Suppressor macrophage treated with lipopolysaccharide for 4 hours (primary cell): ENCODE measurements at places on chromosomes 2 and 18.

GRCh38 chr2:215931256-215931903, 82.0 kb downstream of the MREG start:
- DNase-seq = peak; percentile 77

DNA sequence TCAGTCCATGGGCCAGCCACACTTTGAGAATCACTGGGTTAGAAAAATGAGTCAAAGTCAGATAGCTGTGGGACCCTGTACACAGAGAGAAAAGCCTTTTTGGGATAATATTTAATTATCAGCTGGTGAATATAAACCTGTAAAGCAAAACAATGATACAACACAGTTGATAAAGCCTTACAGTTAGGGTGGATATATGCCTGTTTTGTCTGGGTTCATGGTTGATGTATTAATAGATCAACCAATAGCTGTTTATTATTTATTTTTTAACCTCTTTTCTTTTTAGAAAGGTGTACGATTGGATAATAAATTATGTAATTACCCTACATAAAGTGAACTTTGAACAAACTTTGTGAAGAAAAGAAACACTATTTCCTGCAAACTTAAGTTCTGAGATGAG, 145.6 kb downstream of the TDRD15 start:
- DNase-seq = no peak

DNA sequence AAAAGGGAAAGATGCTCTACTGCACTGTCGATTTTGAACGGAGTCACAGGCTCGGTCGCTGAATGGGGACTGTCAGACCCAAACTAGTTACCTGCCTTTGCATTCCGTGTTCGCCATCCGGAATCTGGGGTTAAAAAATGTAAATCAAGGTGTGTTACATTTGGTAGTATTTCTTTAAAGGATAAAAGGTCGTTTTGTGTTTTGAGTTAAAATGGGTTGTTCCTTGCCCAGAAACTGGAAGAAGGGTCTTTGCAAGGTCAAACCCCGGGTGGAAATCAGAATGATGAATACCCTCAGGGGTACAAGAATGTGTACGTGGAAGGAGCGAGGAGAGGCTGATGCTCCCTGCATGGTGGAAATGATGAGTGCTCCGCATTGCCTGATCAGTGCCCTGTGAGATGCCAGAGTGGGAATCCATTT, 1.0 kb downstream of the VSNL1 start:
- DNase-seq = no peak

DNA sequence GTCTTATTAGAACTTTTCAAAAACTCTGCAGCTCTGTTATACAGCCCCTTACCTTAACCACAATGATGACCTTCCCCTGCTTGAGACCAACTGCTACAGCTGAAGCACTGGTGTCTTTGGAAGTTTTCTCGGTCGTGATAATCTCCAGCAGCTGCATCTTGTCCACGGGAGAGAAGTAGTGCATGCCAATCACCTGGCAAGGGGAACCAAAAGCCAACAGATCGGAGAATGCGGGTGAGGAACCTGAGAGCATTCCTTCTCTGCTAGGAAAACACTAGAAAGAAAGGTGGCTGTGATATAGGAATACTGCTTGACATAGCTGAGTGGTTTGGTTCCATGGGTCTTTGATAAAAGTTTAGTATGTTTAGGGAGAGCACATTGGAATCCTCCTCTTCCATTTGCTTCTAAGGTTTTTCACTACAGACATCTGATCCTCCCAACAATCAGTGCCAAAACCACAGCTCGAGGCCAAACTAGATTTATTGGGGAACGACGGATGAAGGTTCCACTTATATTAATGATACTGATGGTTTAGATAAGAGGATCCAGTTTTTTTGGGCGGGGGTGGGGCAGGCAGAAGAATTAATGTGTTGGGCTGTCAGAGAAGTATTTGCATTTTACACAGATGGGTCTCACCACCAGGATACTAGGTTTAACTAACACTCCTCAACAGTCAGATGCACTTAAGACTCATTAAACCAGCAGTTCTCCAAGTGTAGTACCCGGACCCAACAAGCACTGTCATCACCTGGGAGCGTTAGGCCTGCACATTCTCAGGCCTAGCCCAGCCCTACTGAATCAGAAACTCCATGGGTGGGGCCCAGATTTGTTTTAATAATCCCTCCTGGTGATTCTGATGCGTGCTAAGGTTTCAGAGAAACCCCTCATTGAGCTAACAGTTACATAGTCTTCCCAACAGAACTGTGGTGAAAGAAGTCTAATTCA, 22.4 kb downstream of the GAREM2 start:
- no peak for DNase-seq

DNA sequence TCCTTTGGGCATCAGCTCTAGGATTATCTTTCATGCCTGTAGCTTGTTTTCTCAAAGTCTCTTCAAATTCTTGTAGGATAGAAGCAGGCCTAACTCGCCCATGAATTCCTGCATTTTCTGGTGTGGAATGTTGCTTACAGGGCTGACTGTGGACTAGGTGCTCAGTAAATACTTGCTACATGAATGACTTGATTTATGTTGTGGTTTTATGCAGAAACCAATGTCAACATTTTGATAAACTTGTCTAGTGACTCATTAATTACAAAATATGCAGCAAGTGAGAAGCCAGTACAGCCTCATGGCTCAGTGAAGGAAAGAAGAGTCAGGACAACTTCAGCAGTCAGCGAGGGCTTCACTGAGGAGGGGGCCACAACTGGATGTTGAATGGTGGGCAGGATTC, 110.6 kb upstream of the SIX2 start:
- no peak for DNase-seq

DNA sequence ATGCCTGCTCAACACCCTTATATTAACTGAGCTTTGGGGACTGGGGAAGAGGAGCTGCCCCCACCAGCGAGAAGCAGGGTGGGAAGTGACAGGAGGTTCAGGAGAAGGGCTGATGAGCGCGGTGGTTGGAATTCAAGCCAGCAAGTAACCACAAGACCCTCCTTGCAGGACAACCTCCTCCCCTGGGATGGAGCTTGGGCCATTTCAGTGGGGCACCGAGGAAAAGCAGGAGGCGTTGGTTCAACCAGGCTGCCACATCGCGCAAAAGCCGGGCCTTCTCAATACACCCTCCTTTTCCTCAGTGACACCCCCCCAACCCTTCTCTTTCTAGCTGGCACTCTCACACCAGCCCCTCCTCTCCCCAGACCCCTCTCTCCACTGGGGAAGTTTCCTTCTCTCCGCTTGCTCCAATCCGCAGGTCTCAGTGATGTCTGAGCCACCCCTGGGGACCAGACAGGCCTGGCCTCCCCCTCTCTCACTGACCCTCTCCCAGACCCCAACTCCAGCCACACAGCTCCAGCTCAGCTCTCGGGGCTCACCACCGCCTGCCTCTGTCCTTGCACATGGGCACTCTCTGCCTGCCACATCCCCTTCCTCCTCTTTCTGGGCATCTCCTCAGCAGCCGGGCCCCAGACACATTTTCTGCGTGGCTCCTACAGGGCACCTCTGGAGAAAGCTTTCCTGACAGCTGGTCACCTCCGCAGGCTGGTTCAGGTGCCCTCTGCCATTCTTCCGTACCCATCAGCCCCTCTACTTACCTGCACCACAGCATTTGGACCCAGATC, 44.5 kb downstream of the KCNF1 start:
- DNase-seq = no peak

- DNase-seq = peak; percentile 6
These were observed 41.7 kb downstream of the NLRC4 start for GRCh38 chr2:32222966-32223365.

DNA sequence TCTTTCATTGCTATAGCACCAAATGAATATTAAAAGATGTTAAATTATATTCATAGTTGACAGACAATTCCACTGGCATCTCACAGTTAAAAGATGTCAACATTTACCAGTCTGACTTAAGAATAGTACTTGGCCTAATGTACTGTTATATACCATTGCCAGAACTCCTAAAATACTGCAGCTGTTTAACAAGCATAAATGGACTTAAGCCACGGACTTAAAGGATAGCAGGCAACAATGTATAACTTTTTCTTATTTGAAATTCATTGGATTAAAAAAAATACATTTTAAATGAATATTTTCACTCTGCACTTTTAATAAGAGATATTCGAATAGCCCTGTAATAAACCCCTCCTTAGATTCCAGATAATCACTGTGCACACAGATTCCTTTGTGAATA, 3.8 kb downstream of the TCF4 start:
- no peak for DNase-seq

GRCh38 chr18:25099895-25100294, 252.1 kb downstream of the ZNF521 start:
- DNase-seq = no peak

GRCh38 chr2:166333801-166334200, 41.9 kb downstream of the SCN9A start:
- no peak for DNase-seq

GRCh38 chr2:181183878-181184542, 203.6 kb downstream of the UBE2E3 start:
- DNase-seq = peak; percentile 36

- DNase-seq = no peak
These were observed 42.3 kb downstream of the XRCC5 start for GRCh38 chr2:216151313-216152025.

- no peak for DNase-seq
These were observed 299.7 kb downstream of the TNS1 start for GRCh38 chr2:217703102-217703501.

- DNase-seq = no peak
These were observed 75.1 kb upstream of the TANK start for GRCh38 chr2:161085149-161085548.

DNA sequence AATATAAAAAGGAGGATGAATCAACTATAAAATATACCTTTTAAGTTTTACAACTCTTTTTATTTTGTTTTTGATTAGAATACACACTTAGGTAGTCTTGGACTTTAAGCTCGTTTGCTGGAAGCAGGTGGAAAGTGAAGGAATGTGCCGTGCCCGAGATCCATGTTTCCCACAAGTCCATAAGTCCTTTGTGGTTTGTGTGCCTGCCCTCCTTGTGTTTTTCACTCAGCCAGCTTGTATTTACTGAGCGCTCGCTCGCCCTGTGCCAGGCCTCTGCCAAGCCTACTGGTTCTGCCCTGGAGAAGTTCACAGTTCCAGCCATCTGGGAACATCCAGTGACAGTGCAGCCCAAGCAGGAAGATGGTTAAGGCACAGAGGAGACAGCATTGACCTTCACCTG, 142.6 kb downstream of the MGAT5 start:
- DNase-seq = no peak

GRCh38 chr2:19656011-19656410, 245.8 kb downstream of the TTC32 start:
- DNase-seq = no peak

GRCh38 chr2:172376016-172376415, 51.4 kb upstream of the ITGA6 start:
- DNase-seq = no peak

DNA sequence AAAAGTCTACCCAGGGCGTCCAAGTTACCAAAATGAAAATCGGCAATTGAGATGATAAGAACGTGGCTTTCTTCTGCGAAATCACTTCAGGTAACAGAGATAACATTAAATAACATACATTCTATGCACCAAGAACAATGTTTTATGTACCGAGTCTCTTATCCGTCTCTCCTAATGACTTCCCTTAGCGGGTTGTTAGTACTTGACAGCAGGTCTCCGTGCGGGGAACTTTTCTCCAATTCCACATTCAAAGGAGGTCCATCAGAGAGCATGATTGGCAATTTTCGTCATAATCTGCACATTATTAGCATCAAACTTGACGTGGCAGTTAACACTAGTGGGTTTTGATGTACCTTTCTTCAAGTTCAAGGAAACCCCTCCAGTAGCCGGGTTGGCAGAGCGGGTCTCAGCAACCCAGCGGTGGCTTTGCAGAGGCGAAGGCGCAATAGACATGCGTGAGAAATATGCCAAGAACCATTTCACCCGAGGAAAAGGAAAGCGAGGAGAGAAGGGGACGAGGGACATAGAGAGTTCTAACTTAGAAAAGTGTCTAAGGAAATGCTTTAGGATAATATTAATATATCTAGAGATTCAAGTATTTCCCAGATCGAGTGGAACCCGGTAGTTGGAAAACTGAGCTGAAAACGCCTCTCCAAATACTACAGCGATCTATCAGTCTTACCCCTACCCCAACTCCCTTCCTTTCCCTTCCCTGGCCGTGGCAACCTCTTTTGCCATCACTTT, 5.0 kb downstream of the EVX2 start:
- DNase-seq = no peak

DNA sequence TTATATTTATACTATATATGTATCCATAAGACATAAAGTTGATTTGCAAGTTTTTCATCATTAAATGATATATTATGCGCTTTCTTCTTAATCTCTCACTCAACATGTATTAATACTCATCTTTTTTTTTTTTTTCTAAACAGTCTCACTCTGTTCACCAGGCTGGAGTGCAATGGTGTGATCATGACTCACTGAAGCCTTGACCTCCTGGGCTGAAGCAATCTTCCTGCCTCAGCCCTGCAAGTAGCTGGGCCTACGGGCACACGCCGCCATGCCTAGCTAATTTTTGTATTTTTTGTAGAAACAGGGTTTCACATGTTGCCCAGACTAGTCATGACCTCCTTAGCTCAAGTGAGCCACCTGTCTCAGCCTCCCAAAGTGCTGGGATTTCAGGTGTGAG, 51.4 kb upstream of the MAP4K3 start:
- peak; percentile 90 for DNase-seq

DNA sequence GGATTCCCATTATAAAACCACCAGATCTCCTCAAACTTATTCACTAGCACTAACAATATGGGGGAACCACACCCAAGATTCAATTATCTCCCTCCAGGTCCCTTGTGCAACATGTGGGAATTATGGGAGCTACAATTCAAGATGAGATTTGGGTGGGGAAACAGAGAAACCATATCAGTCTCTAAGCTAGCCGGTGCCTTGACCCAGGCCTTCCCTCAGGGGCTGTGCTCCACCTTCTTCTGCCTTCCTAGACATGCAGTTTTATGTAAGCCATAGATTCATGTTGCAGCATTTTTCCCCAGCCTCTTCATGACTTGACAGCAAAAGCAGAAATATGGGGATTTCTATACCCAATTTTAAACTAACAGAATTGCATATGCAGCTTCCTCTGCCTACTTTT, 559.2 kb downstream of the TNS1 start:
- no peak for DNase-seq
